Activated CD4-positive, alpha-beta T cell treated with anti-CD3 and anti-CD28 coated beads for 48 hours (primary cell): ENCODE measurements at places on chromosomes 3 and 15.
A peak's percentile ranks its signal among the peaks of the same experiment; 100 is the strongest.

DNA sequence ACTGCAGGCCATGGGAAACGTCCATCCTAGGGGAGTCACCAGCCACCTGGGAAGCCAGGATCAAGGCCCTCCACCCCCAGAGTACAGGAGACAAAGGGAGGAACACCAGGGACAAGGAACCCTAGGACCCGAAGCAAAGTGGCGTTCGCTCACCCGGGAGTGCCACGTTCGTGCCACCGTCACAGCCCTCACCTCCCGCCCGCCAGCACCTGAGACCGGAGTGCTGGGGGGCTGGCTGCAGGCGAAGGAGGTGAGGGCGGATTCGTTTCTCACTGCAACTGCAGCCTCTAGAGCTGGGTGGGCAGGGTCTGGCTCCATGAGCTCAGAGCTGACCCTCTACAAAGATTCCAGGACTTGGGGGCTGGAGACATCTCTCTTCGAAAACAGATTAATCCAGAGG lies 26.3 kb downstream of the ZDHHC19 start:
- no peak for DNase-seq

DNA sequence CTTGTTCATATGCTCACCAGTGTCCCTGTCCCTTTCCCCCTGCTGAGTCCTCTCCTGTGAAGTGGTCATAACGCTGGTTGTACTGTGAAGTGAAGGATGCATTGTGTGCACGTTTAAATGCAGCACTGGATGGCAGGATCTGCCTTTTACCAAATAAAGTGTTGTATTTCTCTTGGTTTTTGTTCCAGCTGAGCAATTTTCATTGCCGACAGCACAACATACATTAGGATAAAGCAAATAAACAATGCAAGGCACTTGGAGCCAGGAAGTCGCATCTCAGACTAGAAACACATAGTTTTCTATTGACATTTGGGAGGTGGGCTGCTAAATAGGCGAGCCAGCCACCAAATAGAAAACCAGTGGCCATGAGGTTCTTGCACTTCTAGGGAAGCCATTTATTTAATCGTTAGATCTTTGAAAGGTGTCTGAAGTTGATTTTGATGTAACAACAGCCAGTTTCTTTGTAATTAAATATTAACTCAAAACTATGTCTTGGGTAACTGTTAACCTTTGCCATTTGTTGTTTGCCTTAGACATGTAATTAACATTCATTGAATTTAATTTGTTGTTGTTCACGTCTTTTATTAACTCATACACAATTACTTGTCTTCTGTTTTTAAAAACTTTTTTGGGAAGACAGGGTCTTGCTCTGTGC lies 185.3 kb downstream of the FNDC3B start:
- no peak for DNase-seq

- DNase-seq: peak; percentile 85
These were observed 539 bp upstream of the PLCL2 start for GRCh38 chr3:16884084-16884747.

GRCh38 chr3:14725564-14726440 lies 50.9 kb downstream of the C3orf20 start:
- no peak for DNase-seq

GRCh38 chr3:46882377-46883053 lies 5.0 kb downstream of the PTH1R start:
- no peak for DNase-seq

- DNase-seq: no peak
These were observed 207.1 kb downstream of the GBE1 start for GRCh38 chr3:81554388-81554787.

GRCh38 chr3:15983693-15984092 lies 185.9 kb upstream of the ANKRD28 start:
- DNase-seq: no peak

DNA sequence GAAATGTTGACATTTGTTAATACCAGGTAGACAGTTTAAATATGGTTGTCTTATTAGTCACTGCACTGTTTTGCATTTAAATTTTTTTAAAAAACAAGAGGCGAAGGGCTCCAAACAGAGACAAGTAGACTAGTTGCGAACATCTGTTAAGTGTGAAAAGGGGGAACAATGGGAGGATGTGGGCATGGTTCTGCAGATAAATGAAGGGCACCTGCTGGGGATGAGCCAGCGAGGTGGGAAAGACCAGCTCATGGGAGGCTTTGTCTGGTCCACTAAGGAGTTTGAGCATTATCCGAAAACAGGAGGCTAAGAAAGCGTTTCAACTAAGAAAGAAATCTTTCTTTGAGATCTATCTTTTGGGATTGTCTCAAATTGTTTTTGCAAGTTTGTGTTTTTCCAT lies 72.7 kb downstream of the FBN1 start:
- DNase-seq: no peak

- DNase-seq: peak; percentile 76
These were observed 7.7 kb downstream of the CXCR6 start for GRCh38 chr3:45950686-45951600.

DNA sequence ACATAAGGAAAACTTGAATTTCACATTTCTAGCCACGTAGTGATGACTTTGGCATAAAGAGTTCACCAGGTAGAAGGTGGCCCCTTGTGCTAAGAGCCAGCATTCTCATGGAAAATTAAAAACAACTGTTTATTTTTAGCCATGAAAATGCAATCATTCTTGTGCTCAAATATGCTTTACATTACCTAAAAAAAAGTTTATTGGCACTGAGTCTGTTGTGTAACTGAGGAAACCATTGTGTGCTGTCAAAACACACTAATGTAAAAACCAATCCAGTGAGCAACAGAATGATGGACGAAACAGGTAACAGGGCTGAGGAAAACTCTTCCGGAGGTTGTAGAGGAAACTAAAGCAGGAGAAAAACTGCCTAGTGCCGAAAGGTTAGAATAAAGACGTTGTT lies 287.0 kb upstream of the TMC3 start:
- DNase-seq: no peak

DNA sequence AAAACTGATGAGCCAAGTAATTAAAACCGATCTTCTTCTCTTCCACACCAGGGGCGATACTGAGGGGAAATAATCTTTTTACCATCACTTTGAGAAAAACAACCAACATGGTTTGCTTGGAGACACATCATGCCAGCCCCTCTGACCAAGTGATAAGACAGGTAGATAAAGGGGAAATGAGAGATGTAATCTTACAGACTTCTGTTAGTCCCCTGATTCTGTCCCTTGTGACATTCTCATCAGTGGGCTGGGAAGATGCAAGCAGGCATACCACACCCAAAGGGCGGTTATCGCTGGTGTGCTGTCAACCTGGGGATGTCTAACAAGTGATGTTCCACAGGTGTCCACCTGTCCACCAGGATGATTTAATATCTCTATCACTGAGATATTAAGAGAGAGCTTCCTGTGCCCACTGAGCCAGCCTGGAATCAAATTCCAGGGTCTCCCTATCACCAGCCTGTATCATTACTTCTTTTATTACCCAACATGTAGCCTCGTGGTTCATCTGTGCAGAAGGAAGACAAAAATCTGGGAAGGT lies 315.0 kb downstream of the FOXP1 start:
- no peak for DNase-seq

DNA sequence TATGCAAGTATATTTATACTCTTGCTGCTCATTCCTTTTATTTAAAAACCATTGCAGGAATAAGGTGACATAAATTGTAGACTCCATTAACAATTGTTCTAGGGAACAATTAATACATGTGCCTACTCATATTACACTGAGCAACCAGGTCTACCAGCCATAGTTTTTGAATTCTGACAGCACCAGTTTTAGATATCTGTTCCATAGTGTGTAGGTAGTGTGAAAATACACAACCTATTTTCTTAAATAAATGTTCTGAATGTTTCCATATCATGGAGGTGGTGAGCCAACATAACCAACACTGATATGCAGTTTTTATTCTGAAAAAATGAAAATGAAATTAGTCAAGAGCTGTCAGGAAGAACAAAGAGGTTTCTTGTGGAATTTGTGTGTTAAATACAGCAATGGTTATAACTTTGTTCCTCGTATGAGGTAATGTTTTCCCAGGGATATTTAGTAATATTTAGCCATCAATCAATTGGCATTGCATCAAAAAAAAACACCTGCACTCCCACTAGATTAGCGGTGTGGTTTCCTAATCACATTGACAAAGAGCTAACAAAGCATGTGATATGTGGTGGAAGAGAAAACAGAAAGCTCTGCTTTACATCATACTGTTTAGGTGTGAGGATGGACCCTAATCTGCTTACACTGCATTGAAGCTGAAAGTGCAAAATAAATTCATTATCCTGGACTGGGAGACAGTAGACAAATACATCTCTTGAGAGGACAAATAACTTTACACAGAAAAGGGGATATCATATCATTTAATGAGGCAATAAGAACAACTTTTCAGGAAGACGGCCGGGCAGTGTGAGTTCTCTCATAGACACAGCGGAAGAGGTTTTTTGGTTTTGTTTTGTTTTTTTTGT lies 369.5 kb upstream of the THBS1 start:
- DNase-seq: no peak

GRCh38 chr3:141941093-141941492 lies 64.7 kb downstream of the ATP1B3 start:
- DNase-seq: no peak

- DNase-seq: peak; percentile 19
These were observed 1.1 kb upstream of the ZNF639 start for GRCh38 chr3:179321668-179322285.

GRCh38 chr15:91152896-91153581 lies 53.0 kb downstream of the SV2B start:
- DNase-seq: no peak

DNA sequence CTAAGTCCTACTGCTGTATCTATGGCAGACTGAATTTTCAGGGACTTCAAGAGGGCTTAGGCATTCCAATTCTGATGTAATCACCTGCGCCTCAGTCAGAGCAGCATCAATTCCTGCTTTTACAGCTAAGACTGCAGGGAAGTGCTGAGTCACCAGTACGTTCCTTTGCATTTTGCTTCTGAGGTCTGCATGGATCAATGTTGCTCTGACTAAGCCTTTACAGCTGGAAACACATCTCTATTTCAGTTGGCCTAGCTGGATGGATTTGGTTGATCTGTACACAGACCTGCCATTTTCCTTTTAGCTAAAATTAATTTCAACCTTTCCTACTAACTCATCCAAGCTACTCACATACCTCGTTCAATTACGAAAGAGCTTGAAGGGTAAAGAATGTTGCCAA lies 51.3 kb downstream of the ETV5 start:
- DNase-seq: no peak

GRCh38 chr3:39388153-39388552 lies 5.0 kb downstream of the SLC25A38 start:
- no peak for DNase-seq

GRCh38 chr3:61237858-61238257 lies 13.4 kb downstream of the FHIT start:
- no peak for DNase-seq

DNA sequence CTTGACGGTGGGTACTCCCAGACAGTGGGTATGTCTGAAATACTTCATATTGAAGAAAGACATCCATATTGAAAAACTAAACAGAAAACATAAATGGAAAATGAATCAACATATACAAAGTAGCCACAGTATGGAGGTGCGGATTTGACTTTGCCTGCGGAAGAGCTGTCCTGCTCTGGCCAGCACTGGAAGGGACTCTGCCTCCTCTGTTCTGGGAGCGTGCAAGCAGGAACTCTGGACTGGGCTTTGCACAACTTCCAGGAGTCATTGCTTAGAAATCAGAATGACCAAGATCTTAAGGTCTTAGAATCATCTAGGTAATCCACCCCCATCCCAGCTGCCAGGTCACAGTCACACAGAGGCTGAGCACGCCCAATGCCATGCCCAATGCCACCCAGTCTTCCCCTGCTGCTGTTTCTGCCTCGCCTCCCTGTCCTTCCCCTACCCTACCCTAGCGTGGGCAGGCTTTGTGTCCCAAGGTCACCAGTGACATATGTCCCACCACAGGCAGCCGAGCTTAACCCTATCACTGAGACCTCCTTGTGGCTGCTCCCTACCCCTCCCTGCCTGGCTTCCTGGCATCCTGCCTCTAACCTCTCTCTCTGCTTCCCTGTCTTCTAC lies 36.3 kb downstream of the CDC25A start:
- no peak for DNase-seq

DNA sequence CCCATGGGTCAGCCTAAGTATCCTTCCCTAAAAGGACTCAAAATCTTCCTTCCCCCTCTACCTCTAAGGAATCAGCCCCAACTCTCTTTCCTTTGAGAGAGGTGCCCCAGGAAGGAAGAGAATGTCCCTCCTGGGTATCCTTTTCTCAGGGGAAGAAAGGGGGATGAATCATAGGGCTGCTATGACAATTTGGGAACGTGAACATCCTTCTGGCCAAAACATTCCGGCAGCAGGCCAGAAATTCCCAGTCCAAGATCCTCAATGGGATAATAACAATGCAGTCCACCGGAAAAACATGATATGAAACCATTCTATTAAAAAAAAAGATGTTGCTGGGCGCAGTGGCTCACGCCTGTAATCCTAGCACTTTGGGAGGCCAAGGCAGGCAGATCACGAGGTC lies 50.8 kb upstream of the CACNA2D3 start:
- no peak for DNase-seq

GRCh38 chr3:165994293-165994692 lies 157.1 kb upstream of the BCHE start:
- no peak for DNase-seq

GRCh38 chr3:98650971-98651779 lies 57.8 kb upstream of the CPOX start:
- DNase-seq: no peak

DNA sequence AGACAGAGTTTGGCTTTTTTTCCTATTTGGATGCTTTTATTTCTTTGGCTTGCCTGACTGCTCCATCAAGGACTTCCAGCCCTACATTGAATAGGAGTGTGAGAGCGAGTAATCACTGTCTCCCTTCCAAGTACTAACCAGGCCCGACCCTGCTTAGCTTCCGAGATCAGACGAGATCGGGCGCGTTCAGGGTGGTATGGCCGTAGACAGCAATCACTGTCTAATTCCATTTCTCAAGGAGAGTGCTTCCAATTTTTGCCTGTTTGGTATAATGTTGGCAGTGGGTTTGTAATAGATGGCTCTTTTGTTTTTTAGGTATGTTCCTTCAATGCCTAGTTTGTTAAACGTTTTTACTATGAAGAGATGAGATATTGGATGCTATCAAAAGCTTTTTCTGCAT lies 125.0 kb upstream of the PEX5L start:
- no peak for DNase-seq

GRCh38 chr15:25693321-25694238 lies 169.5 kb downstream of the ATP10A start:
- DNase-seq: peak; percentile 51

- no peak for DNase-seq
These were observed 18.9 kb upstream of the HCN4 start for GRCh38 chr15:73387507-73388255.

GRCh38 chr3:196121066-196121465 lies 39.2 kb upstream of the TFRC start:
- no peak for DNase-seq

- DNase-seq: no peak
These were observed 495.3 kb downstream of the ZIC1 start for GRCh38 chr3:147904421-147904820.

- peak; percentile 36 for DNase-seq
These were observed 17.4 kb upstream of the NPTN start for GRCh38 chr15:73650416-73651126.

DNA sequence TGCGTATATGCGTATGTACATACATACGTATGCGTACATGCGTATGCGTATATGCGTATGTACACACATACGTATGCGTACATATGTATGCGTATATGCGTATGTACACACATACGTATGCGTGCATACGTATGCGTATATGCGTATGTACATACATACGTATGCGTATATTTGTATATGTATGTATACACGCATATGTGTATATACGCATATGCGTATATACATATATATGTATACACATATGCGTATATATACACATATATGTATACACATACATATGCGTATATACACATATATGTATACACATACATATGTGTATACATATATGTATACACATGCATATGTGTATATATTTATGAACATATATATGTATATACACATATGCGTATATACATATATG lies 12.1 kb downstream of the MCTP2 start:
- no peak for DNase-seq
